ENCODE measurements at places on chromosomes 6 and 20.

DNA sequence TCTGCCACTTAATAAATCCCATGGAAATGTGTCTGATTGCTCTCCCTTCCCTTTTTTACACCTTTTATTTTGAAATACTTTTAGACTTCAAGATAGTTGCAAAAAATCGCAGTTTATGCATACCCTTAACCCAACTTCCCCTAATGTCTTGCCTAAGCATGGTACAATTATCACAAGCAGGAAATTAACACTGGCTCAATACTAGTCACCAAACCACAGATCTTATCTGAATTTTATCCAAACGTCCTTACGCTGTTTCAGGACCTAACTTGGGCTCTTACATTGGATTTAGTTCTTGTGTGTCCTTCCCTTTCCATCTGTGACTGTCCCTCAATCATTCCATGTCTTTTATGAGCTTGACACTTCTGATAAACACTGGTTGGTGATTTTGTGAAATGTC, 146.3 kb downstream of the ZNF217 start:
- DNase-seq = no peak

- DNase-seq = no peak
Observed at GRCh38 chr6:2037237-2037926, 208.0 kb downstream of the GMDS start.

DNA sequence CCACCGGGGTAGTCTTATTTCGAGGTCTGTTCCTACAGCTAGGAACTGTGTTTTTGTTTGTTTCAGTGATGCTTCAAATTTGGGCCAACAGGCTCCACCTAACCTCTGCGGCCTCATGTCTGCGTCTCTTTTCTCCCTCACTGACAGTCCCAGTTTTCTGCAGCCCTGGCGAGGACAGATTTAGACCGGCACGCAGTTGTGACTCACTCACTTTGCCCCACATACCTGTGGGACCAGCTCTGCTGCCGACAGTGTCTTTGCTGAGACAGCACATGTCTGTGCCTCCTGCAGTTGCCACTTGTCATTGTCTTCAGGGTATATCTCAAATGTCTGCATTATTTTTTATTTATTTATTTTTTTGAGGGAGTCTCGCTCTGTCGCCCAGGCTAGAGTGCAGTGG, 29.2 kb downstream of the OSBPL2 start:
- DNase-seq = no peak

DNA sequence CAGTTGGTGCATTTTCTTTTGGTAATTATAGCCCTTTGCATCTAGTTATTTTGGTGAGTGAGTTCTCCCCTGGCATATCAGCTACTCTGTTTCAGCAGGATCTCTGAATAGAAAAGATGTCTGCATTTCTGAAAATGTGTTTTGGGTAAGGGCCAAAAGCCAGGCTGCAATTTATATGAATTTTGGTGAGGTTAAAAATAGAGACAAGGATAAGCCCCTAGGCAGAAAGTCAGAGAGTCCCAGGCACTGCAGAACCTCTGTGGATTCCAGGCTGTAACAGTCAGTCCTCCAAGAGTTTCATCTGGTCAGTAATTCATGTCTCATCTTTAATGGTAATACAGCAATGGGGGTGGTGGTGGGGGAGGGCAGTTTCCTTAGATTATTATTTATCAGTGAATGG, 53.0 kb downstream of the HDGFL1 start:
- DNase-seq = no peak

- DNase-seq = no peak
Observed at GRCh38 chr6:46736906-46737305, 1.7 kb upstream of the PLA2G7 start.

DNA sequence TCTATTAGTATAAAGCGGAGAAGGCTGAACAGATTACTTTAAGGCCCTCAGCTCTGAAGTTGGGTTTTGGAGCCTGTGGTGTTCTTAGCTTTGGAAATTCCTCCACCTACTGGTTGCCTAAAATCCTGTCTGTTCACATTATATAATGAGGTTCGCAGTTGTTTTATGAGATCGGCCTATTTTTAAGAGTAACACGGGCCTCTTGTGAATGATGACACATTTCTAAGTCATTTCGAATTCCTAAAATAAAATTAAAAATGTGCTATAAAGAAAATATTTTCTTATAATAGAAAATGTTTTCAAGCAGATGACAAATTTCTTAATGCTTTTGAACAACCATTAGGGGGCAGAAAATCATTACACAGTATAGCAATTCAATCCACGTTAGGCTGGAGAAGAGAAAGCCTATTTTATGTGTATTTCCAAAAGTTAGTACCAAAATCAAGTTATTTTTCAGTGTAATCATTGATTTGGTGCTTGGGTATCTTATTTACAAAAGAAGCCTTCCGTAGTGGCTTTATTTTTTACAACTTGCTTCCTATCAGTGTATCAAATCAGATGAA, 15.8 kb upstream of the FAM8A1 start:
- DNase-seq = peak; percentile 68

DNA sequence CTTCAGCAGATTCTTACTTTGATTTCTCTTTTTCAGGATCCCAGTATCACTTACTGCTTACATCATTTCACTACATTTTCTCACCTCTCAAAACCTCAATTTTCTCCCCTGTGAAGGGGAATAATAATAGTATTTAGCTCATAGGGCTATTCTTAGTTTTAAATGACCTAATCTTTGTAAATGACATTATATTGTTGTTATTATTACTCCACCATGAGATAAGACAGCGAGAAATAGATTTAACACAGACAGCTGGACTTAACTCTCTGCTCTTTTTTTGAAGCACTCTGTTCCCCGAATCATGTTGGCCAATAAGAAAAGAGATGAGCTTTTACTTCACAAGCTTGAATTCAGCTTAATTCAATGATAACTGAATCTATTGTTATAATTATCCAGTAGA, 108.5 kb upstream of the QKI start:
- no peak for DNase-seq

GRCh38 chr6:15200087-15200486, 45.8 kb upstream of the JARID2 start:
- DNase-seq = no peak

- no peak for DNase-seq
Observed at GRCh38 chr6:151434369-151434768, 17.6 kb downstream of the RMND1 start.

- DNase-seq = no peak
Observed at GRCh38 chr6:47246551-47246950, 63.2 kb downstream of the TNFRSF21 start.

DNA sequence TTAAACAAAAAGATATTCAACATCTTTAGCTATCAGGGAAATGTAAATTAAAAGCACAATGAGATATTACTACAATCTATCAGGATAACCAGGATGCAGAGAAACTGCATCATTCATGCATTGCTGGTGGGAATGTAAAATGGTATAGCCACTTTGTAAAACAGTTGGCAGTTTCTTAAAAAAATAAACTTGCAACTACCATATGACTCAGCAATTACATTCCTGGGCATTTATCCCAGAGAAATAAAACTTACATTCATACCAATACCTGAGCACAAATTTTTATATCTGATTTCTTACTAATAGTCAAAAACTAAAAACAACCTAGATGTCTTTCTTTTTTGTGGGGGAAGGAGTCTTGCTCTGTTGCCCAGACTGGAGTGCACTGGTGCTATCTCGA, 190.3 kb upstream of the TAB2 start:
- no peak for DNase-seq

GRCh38 chr6:153032255-153032882, 29.9 kb upstream of the MTRF1L start:
- no peak for DNase-seq

DNA sequence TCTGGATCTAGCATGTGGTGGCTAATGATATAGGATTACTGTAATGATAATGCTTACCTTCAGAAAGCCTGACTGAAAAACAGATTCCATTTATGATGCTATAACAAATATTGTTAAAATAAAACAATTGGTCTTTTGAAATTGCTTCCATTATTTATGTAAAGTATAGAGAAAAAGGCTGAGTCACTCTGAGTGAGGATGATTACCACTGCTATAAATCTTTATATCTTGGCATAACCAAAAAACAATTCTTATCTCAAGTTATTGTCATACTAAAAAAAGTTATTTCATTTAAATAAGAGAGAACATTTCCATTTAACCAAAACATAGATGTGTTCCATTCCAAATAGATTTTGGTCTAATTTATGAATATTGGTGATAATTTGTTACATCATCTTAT, 53.0 kb upstream of the DST start:
- DNase-seq = no peak

DNA sequence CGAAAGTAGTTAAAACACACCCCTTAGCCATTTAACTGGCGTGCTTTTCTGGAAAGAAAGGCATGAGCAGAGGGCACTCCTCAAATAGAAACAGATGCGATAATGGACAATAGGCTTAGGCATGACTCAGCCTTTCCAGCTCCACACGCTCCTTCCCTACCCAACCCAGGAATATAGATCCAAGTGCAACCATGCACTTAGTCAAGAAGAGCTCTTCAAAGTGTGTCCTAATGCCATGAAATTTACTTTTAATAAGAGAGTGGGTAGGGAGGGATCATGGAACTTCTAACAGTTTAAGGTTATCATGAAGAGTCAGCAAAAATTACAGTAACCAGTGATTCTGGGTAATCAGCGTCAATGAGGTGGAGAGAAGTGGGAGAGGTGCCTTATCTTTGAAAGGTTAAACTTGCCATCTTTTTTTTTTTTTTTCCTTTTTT, 2.4 kb upstream of the EFHC1 start:
- no peak for DNase-seq

GRCh38 chr20:61253264-61253639, 1.2 kb downstream of the CDH4 start:
- DNase-seq = no peak

- DNase-seq = no peak
Observed at GRCh38 chr6:143564484-143565017, 53.0 kb upstream of the FUCA2 start.

- no peak for DNase-seq
Observed at GRCh38 chr20:62845416-62846160, 16.0 kb downstream of the TCFL5 start.

- DNase-seq = no peak
Observed at GRCh38 chr20:47663354-47664067, 121.8 kb downstream of the SULF2 start.

- DNase-seq = no peak
Observed at GRCh38 chr6:140921366-140922226, 1211.1 kb upstream of the GJE1 start.

GRCh38 chr6:167221400-167222201, 63.8 kb upstream of the GPR31 start:
- DNase-seq = no peak

DNA sequence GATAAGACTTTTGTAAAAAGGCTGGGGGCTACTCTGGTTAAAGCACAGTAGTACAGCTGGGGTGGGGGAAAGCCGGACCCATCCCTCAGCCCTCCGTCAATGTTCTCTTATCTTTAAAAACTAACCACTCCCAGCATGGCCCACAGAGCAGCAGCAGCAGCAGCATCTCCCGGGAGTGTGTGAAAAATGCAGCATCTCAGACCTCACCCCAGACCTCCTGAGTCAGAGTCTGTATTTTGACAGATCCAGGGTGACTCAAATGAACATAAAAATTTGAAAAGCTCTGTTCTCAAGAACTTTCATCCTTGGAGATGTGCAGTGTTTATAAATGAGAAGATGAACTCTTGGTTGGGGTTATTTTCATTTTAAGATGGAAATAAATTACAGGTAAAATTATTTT, 277.7 kb upstream of the ECI2 start:
- DNase-seq = no peak

GRCh38 chr20:62795023-62795761, 1.1 kb upstream of the MRGBP start:
- no peak for DNase-seq

DNA sequence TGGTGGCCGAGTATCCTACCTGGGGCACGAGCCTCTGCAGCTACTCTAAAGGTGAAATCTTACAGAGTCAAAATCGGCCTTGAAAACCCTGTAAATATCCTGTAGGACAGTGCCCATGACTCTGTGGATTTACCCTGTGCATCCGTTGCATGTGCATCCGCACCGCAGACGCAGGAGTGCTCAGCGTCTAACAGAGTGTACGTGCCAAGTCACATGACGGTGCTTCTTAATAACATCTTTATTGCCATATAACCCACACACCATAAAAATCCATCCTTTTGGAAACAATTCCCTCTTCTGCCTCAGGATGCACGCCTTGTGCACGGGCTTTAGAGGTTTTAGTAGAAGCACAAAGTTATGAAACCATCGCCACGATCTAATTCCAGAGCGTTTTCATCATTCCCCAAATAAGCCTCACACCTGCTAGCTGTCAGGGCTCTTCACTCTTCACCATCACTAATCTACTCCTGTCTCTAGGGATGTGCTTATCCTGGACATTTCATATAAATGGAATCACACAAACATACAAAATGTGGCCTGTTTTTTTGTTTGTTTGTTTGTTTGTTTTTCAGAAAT, 384.5 kb upstream of the SULF2 start:
- no peak for DNase-seq

- peak; percentile 64 for DNase-seq
Observed at GRCh38 chr6:15400572-15401004, 154.7 kb downstream of the JARID2 start.

DNA sequence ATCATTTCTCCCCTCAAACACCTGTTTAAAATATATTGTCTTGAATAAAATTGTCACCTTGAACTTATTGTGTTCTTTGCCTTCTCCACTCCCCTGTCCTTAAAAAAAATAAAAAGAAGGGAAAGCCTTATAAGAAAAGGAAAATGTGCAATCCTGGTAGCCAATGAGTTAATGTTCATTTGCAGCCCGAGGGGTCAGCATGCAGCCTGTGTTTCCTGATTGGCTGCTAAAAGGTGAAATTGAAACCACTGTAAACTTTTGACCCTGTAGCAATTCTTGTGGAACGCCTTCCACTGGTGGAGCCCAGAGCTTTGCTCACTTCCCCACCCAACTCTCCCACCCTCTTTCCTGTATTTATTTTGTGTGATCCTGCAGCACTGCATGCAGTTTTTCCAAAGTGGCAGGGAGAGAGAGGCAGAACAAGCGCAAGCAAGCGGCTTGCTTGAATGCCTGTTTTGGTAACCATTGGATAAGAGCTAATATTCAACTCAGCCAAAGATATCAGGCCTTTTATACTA, 74.9 kb downstream of the NCOA3 start:
- DNase-seq = no peak

- no peak for DNase-seq
Observed at GRCh38 chr6:138339024-138339423, 38.7 kb upstream of the SMIM28 start.

All from cerebellar nuclear complex (tissue), 1 donor.